ENCODE measurements at places on chromosomes 16 and 17.
A peak's percentile ranks its signal among the peaks of the same experiment; 100 is the strongest.

GRCh38 chr17:61457226-61457983, 5.2 kb downstream of the TBX4 start:
- no peak for DNase-seq
- H3K4me1 ChIP-seq: peaks cover 30% of the 10 kb centered on the region
- peaks cover 82% of the 10 kb centered on the region for H3K27me3 ChIP-seq
- H3K27ac ChIP-seq: no peak overlapping the region

GRCh38 chr16:57533431-57534336, 2.7 kb downstream of the CCDC102A start:
- H3K27ac ChIP-seq: peak overlapping the region; percentile 84
- H3K4me3 ChIP-seq: peak overlapping the region; percentile 81
- no peaks in the 10 kb centered on the region for H3K27me3 ChIP-seq

DNA sequence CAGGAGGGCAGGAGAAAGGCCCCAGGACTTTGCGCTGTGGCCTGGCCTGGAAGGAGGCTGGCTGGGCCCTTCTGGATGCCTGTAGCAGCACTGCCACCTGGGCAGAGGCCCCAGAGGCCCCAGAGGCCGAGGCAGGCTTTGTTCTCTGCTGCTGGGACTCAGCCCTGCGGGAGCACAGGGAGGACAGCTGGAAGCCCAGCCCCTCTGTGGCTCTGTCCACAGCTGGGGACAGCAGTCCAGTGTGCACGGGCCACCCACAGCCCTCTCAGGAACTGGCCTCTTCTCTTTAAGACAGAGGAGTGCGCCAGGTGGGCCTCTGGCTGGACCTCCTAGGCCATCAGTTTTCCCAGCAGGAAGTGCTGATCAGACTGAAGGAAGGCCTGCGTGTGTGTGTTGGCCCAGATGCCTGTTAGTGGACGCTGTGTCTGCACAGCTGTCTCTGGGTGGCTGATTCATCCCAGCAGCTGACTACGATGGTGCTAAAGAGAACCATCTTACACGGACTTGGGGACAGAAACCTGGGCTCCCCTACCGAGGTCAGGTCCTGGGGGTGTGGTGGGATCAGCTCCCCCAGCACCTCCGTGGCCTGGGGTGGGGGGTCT, 26.9 kb upstream of the ZNF750 start:
- H3K4me1 ChIP-seq: peaks cover 65% of the 10 kb centered on the region
- H3K27me3 ChIP-seq: no peaks in the 10 kb centered on the region

DNA sequence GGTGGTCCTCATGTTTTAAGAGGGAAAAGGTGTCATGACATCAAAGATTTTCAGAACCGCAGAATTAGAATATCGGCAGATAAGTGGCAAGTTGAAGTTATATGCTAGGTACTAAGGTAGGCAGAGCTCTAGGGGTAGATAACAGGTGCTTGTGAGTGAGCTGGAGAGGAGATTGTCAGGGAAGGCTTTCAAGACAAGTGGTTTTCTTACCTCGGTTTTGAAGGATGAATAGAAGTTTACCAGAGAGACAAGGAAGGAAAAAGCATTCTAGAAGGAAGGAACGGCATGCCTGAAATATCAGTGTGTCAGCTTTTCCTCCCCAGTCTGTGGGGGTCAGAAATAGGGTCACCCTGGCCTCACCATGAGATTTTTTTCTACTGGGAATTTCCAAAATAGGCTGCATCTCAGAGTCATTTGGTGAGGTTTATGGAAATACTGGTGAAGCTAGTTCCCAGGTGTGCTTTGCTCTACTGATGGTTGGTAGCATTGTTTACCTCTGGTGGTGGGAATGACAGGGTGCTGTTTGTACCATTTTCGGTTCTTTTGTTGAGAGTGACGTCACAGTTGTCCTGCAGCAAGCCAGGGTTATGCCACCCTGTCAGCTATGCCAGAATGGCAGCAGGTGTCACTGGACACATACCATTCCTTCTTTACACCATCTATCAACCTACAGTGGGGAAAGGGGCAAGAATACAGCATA, 112.5 kb downstream of the MSI2 start:
- peaks cover 20% of the 10 kb centered on the region for H3K36me3 ChIP-seq
- peaks cover 29% of the 10 kb centered on the region for H3K4me1 ChIP-seq
- H3K27ac ChIP-seq: no peak overlapping the region
- DNase-seq: no peak

- H3K27me3 ChIP-seq: no peaks in the 10 kb centered on the region
- no peak overlapping the region for H3K4me3 ChIP-seq
- no peak overlapping the region for H3K27ac ChIP-seq
- H3K4me1 ChIP-seq: peaks cover 7% of the 10 kb centered on the region
- DNase-seq: peak; percentile 66
These were observed 30.0 kb downstream of the TBC1D16 start for GRCh38 chr17:80005360-80006338.

DNA sequence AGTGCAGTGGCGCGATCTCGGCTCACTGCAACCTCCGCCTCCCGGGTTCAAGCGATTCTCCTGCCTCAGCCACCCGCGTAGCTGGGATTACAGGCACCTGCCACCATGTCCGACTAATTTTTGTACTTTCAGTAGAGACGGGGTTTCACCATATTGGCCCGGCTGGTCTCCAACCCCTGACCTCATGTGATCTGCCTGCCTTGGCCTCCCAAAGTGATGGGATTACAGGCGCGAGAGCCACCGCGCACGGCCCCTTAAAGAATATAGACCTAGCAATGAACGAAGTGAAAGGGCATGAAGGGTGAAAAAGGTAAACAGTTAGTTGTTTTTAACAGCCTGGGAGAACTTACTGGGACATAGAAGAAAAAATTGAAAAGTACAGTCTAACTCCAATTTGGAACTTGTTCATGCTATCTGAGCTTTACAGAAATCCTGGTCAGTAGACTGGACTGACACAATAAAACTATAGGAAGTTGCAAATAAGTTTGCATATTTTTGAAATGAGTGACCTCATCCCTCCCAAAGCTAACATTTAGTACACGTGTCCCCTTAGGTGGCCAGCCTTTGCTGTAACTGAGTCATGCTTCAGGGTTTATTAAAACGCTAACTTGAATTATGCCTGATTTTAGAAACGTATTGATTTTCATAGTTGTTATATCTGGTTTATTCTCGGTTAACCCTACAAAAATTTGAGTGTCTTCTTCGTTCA, 1.8 kb downstream of the COG1 start:
- H3K4me3 ChIP-seq: peak overlapping the region; percentile 43
- H3K36me3 ChIP-seq: peaks cover 32% of the 10 kb centered on the region
- peaks cover 20% of the 10 kb centered on the region for H3K4me1 ChIP-seq
- no peaks in the 10 kb centered on the region for H3K27me3 ChIP-seq
- DNase-seq: no peak

- H3K27ac ChIP-seq: no peak overlapping the region
- no peak overlapping the region for H3K4me3 ChIP-seq
- H3K4me1 ChIP-seq: peaks cover 2% of the 10 kb centered on the region
- DNase-seq: no peak
These were observed 52.9 kb downstream of the SNTB2 start for GRCh38 chr16:69239851-69240250.

GRCh38 chr16:48537275-48537674, 72.7 kb downstream of the N4BP1 start:
- peak; percentile 45 for DNase-seq
- peaks cover 10% of the 10 kb centered on the region for H3K36me3 ChIP-seq
- peaks cover 19% of the 10 kb centered on the region for H3K4me1 ChIP-seq
- H3K27me3 ChIP-seq: no peaks in the 10 kb centered on the region
- peak overlapping the region; percentile 58 for H3K27ac ChIP-seq

GRCh38 chr17:4090898-4091297, 51.9 kb downstream of the ZZEF1 start:
- peaks cover 8% of the 10 kb centered on the region for H3K4me1 ChIP-seq
- no peaks in the 10 kb centered on the region for H3K27me3 ChIP-seq
- H3K27ac ChIP-seq: no peak overlapping the region

GRCh38 chr17:13102477-13102876, 84.7 kb upstream of the ELAC2 start:
- no peak overlapping the region for H3K27ac ChIP-seq
- no peaks in the 10 kb centered on the region for H3K36me3 ChIP-seq
- H3K4me3 ChIP-seq: no peak overlapping the region
- no peak for DNase-seq

GRCh38 chr16:26905336-26905735, 161.4 kb upstream of the C16orf82 start:
- no peaks in the 10 kb centered on the region for H3K36me3 ChIP-seq
- no peaks in the 10 kb centered on the region for H3K4me1 ChIP-seq
- H3K4me3 ChIP-seq: no peak overlapping the region
- H3K27me3 ChIP-seq: peaks cover 25% of the 10 kb centered on the region
- H3K27ac ChIP-seq: no peak overlapping the region
- DNase-seq: no peak

- H3K27ac ChIP-seq: no peak overlapping the region
- no peak overlapping the region for H3K4me3 ChIP-seq
- peaks cover 31% of the 10 kb centered on the region for H3K27me3 ChIP-seq
- H3K4me1 ChIP-seq: no peaks in the 10 kb centered on the region
- peak; percentile 25 for DNase-seq
These were observed 6.9 kb downstream of the USP6 start for GRCh38 chr17:5122586-5123342.

DNA sequence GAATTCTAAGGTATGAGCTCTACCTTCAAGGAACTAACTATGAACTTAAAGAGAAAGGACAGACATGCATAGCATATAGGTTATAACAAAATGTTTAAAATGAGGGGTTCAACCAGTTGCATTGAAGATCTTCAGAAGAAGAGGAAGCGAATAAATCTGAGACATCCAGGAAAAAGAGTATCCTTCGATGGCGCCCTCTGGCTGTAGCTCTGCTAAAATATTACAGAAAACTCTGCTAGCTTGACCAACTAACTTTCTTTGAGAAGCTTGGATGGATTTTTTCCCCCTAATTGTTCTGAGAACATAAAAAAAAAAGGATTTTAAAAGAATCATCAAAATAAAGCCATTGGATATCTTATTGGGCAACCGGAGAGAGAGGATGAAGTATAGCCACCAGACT, 659.9 kb upstream of the SOX9 start:
- no peaks in the 10 kb centered on the region for H3K4me1 ChIP-seq
- no peaks in the 10 kb centered on the region for H3K36me3 ChIP-seq

DNA sequence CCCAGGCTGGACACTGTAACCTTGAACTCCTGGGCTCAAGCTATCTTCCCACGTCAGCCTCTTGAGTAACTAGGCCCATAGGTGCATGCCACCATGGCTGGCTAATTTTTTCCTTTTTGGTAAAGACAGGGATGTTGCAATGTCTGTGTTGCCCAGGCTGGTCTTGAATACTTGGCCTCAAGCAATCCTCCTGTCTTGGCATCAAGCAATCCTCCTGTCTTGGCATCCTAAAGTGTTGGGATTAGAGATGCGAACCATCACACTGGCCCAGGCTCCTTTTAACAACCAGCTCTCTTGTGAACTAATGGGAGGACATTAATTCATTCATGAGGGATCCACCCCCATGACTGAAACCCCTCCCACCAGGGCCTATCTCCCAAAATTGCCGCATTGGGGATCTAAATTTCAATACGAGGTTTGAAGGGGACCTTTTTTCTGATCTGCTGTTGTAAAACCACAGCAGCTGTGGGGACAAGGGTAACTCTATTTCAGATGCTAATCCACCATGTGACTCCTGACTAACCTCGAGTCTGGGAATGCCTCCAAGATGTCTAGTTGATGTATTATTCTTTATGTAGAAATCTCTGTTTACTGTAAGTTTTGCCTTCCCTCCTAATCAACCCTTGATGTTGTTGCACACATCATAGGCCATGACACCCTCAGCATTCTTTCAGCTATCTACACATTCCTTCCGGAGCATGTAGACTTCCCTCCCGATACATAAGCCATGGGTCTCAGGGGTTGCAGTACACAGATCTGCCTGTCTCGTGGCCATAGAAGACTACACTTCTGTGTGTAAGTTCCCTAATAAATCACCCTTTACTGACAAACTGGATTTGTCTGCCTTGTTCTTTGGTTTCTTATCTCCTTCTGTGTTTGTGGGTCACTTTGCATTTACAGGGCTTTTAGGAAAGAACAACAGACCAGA, 37.6 kb downstream of the RNF112 start:
- no peaks in the 10 kb centered on the region for H3K4me1 ChIP-seq
- peaks cover 4% of the 10 kb centered on the region for H3K27me3 ChIP-seq
- no peak overlapping the region for H3K4me3 ChIP-seq
- no peak for DNase-seq

- H3K36me3 ChIP-seq: no peaks in the 10 kb centered on the region
- H3K4me3 ChIP-seq: no peak overlapping the region
- DNase-seq: no peak
- no peak overlapping the region for H3K27ac ChIP-seq
- H3K4me1 ChIP-seq: peaks cover 16% of the 10 kb centered on the region
These were observed 172.5 kb downstream of the ZFHX3 start for GRCh38 chr16:72875291-72876031.
